ENCODE measurements at places on chromosomes 2 and 18.

- DNase-seq: no peak
Measured at GRCh38 chr2:9401059-9401547, 22.2 kb downstream of the ITGB1BP1 start.

DNA sequence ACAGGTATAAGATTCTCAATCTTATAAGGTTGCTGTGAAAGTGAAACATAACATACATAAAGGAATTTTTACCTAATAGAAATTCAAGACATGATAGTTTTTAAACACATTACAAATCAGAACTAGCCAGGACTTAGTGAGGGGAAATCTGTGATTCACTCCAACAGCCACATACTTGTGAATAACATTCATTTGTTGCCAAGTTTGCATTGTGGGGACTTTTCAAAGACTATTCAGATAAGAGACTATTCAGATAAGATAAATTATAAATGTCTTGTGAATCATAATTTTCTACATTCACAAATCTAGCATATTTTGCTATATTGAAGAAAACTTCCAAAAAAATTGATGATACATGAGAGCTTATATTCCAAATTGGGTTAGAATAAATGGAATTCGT, 345.3 kb upstream of the CDH20 start:
- no peak for DNase-seq

DNA sequence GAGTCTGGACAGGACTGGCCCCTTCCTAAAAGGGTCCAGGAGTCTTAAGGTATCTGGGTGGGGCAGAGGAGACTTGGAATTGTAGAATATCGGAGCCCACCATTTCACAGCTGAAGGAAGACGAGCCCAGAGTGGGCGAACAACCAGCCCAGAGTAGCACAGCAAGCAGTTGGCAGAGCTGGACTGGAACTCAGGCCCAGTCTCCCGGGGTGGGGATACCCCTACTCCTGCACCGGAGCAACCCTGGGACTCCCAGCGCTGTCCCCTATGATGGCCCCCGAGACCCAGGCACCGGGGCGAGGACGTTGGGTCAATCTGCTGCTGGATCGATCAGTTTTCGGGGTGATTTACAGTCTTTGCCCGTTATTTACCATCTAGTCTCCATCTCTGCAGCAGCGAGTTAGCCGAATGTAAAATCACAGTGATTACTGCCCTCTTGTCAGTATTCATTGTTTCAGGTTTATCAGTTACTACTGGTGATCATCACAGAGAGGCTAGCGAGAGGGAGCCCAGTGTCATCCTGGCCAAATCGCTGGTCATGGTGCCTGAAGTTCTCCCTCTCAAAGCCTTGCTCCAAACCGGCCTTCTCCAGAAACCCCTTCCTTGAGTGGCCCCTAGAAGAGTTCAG, 75.3 kb downstream of the SMAD7 start:
- DNase-seq: no peak

DNA sequence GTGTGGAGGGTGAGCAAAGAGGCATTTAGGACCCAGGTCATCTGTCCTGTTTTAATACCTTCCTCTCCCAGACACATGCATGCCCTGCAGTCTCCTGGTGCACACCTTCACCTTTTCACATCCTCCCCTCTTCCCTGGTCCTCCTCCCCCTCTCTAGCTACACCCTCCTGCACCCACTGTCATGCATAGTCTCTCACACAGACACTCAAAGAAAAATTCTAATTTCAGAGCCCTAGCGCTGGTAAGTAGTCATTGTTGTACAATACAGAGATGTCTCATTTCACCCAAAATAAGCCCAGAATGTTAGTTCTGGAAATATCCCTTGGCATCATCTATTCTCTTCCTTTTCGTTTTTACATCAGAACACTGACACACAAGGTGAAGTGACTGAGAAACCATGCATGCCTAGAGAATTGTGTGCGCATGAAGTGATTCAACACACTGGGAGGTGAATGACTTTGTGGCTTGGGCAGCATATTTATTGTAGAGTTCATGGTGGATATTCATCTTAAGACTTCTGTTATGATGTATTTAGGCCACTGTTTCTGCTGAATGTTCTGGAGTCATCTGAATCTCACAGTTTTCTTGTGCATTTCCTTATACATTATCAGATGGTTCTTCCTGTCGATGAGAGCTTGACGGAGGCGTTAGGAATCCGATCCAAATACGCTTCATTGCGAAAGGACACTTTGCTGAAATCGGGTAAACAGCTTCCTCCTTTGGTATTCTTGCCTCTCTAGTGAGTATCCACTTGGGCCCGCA, 69.9 kb downstream of the COA5 start:
- DNase-seq: no peak

- no peak for DNase-seq
Measured at GRCh38 chr18:70848329-70848728, 559.5 kb downstream of the SOCS6 start.

- DNase-seq: peak; percentile 27
Measured at GRCh38 chr2:66569321-66569851, 134.5 kb downstream of the MEIS1 start.

- no peak for DNase-seq
Measured at GRCh38 chr2:71884303-71885042, 263.2 kb downstream of the CYP26B1 start.

GRCh38 chr2:231373786-231374349, 21.6 kb upstream of the B3GNT7 start:
- DNase-seq: no peak

GRCh38 chr2:105893011-105893995, 148.6 kb downstream of the NCK2 start:
- DNase-seq: no peak

- no peak for DNase-seq
Measured at GRCh38 chr18:55699233-55699765, 111.3 kb upstream of the TCF4 start.

DNA sequence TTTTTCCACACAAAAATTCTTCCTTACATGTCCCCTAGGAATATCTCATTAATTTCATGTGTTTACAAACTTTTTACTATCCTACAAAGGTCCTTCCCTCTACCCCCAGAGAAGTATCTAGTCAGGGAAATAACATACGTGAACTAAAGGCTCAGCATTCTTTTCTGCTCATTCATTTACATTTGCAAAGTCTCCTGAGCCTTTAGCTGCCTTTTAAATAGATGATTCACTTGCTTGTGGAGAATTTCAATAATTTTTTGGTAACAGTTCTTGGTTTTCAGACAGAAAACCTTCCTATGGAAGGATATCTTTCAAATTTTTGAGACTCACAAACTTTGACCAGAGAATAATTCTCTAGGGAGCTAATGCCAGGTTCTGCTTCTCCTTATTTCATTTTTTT, 81.5 kb upstream of the RMDN2 start:
- DNase-seq: no peak

Data from NCI-H2081 (cell line).